COR-L47 (cell line): ENCODE measurements at places on chromosomes 11 and 22.

DNA sequence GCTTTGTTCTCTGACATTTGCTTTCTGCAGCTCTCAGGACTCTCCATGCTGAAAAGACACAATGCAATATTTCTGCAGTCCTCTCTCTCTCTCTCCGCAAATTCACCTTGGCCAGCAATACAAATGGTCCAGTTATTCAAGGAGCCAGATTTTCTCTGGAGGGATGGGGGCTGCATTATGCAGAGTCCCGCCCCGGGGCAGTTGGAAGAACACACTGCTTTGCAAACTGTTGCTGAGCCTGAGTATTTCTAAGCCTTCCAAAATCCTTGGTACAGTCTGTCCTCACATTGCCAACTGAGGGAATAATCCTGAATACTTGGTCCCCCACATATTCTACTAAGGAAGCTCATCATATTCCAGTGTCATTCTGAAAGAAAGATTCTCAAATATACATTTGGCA, 94.3 kb upstream of the ZC3H12C start:
- no peak for DNase-seq

- no peak for DNase-seq
These were observed 39.6 kb downstream of the PDE2A start for GRCh38 chr11:72634472-72635095.

DNA sequence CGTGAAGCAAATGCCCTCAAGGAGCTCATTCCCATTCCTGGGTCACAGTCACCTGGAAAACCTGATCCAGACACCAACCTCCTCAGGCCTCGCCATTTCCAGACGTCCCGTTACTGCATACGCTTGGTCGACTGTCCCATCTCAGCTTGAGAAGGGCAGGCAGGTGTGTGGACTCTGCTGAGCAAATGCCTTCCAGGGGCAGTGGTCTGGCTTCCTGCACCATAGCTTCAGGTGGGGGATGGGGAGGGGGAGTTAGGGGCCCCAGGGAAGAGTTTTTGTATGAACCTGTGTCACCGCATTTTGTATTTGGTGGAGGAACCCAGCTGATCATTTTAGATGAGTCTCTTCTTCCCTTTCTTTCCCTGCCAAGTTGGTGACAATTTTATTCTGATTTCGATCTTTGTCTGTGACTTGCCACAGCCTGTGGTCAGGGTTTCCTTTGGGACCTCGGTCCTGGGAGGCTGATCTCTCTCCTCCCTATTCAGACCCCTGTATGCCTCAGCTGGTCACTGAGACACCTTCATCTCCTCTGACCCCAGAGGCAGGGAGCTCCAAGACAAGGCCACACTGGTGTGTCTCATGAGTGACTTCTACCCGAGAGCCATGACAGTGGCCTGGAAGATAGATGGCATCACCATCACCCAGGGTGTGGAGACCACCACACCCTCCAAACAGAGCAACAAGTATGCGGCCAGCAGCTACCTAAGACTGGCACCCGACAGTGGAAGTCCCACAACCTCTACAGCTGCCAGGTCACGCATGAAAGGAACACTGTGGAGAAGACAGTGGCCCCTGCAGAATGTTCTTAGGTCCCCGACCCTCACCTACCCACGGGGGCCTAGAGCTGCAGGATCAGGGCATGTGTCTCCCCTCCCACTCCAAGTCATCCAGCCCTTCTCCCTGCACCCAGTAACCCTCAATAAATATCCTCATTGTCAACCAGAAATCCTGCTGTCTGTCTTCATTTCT, 22.9 kb downstream of the IGLL5 start:
- DNase-seq, result no peak

DNA sequence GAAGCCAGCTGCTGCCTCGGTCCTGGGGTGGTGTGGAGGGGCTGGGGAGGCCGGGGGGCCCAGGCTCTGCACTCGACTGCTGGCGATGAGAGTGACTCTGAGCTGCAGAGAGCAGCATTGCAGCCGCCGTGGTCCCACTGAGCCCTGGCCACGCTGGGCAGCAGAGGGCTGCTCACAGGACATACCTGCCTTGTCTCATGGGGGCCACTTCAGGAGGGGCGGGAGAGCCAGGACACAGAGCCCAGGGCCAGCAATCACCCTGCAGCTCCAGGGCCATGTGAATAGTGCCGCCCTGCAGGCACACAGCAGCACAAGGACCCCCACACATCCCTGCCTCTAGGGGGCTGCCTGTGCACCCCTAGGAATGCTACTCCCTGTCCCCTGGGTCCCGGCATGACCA, 147.0 kb downstream of the CRYBB2 start:
- no peak for DNase-seq

- no peak for DNase-seq
These were observed 145.7 kb upstream of the NECTIN1 start for GRCh38 chr11:119874660-119875238.

- no peak for DNase-seq
These were observed 28.1 kb upstream of the P2RY2 start for GRCh38 chr11:73189723-73190556.

DNA sequence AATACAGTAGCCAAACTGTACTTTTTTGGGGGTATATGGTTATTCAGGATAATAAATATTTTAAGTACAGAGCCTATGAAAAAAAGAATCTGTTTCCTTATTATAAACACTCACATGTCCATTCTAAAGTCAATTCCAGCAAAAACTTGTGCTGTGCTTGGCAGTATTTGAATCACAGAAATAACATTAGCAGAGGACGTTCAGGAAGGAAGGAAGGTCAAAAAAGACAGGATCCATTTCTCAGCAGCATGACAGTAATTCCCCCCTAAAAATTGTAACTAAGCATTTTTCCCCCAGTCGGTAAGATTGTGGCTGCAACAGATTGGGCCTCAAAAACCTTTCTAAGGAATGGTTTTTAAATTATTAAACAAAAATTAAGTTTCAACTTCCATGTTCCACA, 124.8 kb downstream of the ATG16L2 start:
- DNase-seq, result no peak

DNA sequence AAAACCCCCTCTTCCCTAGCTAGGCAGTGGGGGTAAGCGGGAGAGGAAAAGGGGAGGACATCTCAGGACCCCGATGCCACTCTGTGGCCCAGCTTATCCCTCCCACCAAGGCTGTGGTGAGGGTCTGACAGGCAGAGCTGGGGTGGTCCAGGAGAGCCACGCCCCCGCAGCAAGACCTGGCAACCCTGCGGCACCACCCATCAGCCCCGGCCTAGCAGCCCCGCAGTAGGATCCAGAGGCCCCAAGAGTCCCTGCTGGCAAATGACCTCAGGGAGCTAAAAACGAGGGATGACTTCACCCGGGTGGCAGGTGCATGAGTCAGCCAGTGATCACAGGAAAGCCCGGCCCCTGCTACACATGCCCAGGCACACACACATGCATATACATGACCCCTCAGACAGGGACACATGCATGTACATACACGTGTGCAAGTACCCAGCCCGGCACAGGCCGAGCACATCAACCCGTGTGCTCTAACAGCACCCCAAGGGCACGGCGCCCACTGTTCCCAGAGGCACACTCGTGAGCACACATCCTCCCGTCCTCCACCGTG, 32.3 kb downstream of the ARVCF start:
- no peak for DNase-seq

GRCh38 chr11:16863389-16863788, 124.9 kb downstream of the C11orf58 start:
- no peak for DNase-seq

- no peak for DNase-seq
These were observed 8.5 kb upstream of the SLC35C1 start for GRCh38 chr11:45796461-45796861.

DNA sequence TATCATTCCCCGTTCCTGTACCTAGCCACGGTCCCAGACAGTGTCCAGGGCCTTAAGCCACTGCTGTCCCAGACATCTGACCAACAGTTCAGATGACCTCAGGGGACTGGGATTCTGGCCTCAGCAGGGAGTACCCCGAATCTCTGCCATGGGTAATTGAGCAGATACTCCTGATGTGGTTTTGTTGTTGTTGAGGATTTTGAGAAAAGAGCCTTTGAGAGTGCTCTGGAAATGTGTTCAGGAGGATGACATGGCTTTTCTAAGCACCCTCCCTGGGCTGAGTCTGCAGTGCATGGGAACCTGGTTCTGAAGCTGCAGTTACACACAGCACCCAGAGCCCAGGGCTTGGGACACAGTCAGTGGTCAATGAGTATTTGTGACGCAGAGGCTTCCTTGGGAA, 30.4 kb downstream of the ADAMTS15 start:
- DNase-seq, result no peak

- no peak for DNase-seq
These were observed 22.8 kb upstream of the TFIP11 start for GRCh38 chr22:26534874-26535602.

DNA sequence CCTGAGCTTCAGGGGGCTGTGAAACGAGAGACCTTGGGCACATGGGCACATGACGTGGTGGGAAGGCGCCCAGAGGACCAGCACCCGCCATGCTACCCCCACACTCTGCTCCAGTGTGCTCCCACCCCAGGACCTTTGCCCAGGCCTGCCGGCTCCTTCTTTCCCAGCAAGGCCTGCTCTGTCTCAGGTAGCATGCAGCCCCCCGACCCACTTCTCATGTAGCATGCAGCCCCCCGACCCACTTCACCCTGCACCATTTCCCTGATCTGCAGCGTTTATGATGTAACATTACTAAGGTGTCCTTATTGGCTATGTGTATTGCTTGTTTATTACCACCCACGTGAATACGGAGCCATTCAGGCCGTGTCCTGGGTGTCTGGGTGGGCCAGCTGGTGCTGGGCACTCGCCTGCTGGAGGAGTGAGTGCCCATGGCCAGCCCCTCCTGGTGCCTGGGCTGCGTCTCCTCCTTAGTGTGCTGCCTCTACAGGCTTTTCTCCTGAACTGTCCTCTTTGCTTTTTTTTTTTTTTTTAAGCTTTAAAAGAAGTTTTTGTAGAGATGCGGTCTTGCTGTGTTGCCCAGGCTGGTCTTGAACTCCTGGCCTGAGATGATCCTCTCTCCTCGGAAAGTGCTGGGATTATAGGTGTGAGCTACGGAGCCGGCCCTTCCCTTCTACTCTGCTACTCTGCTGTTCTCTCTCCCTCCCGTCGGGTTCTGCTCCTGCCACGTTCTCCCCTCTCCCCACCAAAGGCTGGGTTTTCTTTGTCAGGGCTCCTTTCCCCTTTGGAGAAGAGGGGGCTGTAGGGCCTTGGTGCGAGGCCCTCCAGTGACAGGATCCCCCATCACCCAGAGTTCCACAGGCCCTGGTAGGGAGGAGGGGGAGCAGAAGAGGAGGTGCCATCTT, 29.4 kb downstream of the LRP5 start:
- no peak for DNase-seq

DNA sequence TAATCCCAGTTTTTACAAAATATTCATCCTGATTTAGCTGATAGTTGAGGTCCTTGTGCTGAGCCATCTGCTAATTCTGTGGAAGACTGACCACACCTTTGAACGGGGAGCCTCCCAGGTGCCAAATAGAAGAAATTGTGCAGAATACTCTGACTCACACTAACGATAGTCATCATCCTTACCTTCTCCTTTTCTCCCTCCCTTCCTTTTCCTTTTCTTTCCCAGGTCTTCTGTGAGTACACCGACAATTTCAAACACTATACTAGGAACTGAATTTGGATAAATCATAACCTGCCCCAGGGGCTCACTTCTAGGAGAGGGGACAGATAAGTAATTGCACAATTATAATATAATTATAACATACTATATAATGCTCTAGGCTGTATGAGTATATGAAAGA, 73.1 kb upstream of the CTSC start:
- DNase-seq, result no peak

- no peak for DNase-seq
These were observed 16.4 kb upstream of the PAMR1 start for GRCh38 chr11:35541621-35542375.

- DNase-seq, result no peak
These were observed 65.6 kb downstream of the ISX start for GRCh38 chr22:35131525-35132000.
